ENCODE measurements at places on chromosomes 6 and 20.

DNA sequence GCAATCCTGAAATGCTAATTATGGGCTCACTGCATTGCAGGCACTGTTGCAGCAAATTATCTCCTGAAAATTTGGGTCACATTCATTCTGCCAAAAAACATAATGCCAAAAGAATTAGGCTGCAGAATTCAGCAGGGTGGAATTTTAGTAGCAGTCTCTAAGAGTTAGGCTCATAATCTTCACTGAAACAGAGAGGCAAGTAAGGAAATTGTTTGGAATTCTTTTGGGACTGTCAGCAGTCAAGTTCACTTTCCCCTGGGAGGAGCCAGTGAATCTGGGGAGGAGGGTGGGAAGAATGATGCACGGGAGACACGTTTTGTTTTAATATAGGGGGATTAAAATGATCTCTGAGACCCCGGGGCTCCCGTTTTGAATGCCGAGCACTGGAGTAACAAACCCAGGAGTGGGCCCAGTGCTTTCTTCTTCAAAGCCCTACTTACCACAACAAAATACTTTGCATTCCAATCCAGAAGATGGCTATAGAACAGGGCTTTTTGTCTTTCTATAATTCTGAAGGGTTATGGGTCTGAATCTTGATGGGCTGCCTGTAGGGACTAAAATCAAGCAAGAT, 44.7 kb downstream of the SOBP start:
- no peak for DNase-seq

- DNase-seq, result no peak
Measured at GRCh38 chr6:37673436-37673835, 24.2 kb downstream of the MDGA1 start.

DNA sequence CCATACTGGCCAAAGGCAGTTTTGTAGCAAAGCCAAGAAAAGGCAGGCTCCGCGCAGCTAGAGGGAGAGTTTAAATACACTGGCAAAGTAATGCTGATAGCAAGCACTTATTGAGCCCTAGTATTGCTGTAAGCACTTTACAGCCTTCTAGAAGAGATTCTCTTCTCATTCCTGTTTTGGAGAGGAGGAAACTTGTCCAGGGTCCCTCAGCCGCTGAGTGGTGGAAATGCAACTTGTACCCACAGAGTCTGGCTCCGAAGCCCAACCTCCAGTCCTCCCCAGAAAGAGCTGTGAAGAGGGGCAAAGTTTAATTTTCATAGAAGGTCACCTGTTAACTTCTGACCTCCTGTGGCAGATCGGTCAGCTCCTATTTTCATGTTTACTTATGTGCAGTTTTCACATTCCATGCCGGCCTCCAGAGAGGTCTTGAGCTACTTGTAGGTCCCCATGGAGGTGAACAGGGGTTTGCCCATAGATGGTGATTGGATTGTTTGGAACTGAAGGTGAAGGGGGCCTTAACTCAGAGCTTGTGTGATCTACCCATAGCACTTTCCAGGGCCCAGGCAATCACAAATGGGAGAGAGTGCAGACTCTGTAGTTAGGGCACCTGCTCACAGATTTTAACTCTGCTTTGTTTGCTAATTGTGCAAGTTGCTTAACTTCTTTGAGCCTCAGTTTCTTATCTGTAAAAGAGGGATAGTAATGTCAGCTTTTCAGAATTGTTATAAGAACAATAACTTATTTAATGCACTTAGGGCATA, 70.7 kb downstream of the LYRM2 start:
- no peak for DNase-seq

DNA sequence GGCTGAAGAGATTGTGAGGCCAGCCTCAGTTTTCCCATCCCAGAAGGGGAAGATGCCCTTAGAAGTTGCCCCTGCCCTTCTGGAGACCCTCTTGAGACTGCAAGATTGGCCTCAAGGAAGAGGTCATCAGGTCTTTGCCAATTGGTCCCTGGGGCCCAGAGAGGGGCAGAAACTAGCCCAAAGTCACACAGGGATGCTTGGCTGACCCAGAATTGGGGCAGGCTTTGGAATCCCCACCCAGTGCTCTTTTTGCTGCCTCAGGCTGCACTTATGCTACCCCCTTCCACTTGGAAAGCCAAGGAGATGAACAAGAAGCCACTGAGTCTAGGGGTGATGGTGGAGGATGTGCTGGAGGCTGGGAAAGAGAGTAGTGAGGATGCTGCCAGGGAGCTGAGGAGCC, 24.9 kb upstream of the FKBP1A start:
- no peak for DNase-seq

GRCh38 chr6:4506792-4507191, 269.4 kb upstream of the CDYL start:
- no peak for DNase-seq

- DNase-seq, result peak; percentile 32
Measured at GRCh38 chr6:131321589-131321988, 186.3 kb downstream of the AKAP7 start.

GRCh38 chr6:153140299-153140698, 9.2 kb upstream of the RGS17 start:
- no peak for DNase-seq

DNA sequence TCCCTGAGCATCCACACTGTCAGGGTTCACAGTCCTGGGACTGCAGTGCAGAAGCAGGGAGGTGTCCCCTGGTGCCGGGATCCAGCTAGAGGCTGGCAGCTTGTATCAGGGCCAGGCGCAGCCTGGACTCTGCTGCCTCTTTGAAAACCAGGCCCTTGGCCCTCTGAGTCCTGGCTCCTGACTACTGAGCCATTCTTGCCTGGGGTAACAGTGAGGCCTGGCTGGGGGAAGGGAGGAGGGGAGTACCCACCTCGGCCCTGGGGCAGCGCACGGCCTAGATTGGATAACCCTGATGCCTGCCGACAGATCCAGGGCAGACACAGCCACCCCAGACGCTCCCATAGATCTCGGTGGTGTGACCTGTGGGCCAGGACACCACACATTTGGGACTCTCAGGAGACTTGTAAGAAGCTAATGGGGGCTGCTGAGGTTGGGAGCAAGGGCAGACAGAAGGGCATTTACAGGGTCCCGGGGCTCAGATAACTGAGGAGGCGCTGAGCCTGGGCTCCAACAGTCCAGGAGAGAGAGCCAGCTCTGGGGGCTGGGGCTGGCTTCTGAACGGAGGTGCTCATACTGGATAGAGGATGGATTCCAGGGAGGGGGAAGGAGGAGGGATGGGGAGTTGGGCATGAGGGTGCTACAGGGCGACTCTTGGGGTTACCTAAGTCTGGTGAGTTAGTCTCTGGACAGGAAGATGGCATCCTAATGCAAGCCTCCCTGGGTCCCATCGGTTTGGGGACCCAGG, 30.5 kb downstream of the SPDEF start:
- DNase-seq, result no peak

DNA sequence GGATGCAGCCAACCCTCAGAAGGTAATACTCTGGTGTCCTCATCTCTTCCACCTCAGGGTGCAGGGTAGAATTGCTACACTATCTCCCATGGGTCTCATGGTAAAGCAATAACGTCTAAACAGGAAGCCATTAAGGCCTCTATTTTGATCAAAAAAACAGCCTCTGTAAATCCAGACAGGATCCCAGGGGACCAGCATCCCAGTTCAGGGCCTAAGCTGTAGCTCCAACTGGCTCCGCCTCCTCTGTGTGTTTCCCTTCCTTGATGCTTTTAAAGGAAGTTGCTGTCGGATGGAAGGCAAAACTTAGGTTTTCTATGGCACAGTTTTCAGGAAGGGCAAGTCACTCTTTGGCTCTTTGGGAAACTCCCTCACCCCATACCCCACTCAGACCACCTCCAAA, 222.0 kb downstream of the MAFB start:
- DNase-seq, result no peak

DNA sequence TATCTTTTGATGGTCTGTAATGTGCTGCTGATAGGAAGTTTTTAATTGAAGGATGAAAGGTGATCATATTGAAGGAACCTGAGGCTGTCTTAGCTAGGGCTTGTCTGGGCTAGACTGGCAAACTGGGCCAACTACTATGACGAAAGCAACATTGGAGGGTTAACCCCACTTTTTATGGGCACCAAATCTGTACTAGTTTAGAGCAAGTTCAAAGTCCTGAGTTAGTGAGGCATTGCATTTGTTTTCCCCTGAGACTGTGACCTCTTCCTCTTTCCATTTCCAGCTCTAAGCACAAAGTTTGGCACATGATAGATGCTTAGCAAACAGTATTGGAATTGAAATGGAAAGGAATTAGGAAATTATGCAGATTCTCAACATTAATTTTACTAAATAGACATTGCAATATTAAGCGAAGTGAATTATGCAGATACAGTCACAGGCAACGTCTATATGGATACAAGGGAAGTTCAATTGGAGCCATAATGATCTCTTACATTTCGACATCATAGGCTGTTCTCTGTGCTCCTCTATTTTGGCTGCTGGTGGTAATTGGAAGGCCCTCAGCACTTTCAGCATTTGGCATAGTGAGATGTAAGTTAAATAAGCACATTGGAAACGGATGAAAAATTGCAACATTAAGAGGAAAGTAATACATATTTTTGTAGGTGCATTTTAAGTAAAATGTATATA, 22.2 kb downstream of the CEP57L1 start:
- DNase-seq, result no peak

DNA sequence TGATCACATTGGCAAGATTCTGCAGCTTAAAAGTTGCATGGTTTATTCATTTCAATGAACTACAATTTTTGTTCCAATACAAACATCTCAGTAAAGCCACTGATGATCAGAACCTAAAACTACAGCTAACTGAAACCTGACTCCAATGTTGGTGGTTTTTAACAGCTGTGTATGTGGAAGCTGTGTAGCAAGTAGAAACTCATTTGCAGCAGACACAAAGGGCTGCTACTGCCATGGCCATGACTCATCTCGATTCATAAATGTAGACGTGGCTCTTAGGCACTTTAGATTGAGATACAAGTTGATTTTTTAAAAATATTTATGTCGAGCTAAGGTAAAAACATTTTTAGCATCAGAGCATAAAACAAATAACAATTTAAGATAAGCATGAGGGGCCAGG, 19.5 kb upstream of the MAP3K4 start:
- peak; percentile 85 for DNase-seq

DNA sequence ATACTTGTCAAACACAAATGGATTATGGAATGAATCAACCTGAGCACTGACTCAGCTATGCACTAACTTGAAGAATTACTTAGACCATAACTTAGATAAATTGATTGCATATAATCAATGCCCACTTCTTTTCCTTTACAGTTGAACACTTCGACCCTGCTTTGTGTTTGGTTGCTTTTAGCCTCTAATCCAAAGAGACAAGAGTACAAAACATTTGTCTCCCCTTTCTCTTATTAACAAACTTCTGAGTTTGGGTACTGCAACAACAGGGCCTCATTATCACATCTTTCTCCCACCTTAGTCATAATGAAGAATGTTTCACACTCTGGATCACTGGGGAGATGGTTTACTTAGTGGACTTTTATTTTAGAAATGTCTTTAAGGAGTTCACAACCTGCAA, 2.6 kb upstream of the TAAR6 start:
- no peak for DNase-seq

- DNase-seq, result no peak
Measured at GRCh38 chr20:35039146-35039545, 53.5 kb downstream of the TRPC4AP start.

DNA sequence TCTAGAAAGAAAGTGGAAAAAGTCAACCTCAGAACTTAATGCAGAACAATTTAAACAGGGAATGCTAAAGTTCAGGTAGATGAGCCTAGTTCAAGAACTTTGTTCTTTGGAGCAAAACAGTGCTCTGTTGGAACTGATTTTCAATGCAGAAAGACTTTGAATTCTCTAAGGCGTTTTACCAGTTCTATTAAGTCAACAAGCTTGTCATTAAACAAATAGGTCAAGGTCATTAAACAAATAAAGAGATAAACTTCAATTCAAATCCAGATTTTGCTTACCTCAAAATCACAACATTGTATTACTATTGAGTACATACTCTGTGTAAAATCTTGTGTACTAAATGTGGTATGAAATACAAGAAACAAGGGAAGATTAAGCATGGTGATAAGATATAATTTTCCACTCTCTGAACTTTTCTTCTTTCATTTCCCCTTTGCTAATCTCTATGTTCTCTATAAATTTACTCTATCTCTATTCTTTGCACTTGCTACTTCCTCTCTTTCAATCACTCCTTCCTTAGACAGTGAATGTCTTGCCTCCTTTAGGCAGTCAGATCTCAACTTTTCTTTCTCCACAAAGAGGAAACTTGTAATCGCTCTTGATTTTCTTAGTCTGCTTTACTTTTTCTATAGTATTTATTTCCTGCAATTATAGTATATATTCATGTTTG, 160.8 kb upstream of the KHDRBS2 start:
- DNase-seq, result no peak

GRCh38 chr6:15961635-15962448, 167.0 kb upstream of the MYLIP start:
- no peak for DNase-seq

DNA sequence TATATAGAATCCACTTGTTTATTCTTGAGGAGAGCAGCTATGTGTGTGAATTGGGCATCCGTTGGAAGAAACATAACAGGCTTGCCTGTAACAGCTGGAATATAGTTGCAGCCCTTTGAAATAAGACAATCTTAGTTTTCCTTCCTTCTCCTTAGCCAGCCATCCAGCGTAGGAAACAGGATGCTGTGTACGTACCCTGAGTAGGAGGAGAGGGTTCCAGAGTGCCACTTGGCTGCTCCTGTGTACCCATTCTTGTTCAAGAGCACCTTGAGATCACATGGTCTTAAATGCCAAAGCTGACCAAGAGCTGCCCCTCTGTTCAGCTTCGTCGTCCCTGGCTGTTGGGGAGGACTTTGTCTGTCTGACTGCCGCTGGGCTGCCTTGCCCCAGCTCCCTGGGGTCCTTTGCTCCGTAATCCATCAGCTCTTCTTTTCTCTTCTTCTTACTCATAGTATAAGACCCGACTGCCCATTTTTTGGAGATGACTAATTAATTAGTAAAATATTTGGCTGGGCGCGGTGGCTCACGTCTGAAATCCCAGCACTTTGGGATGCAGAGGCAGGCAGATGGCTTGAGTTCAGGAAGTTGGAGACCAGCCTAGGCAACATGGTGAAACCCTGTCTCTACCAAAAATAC, 49.0 kb downstream of the RREB1 start:
- DNase-seq, result peak; percentile 86

- no peak for DNase-seq
Measured at GRCh38 chr6:47147175-47147727, 105.1 kb upstream of the ADGRF1 start.

- DNase-seq, result no peak
Measured at GRCh38 chr6:168534265-168534664, 93.3 kb downstream of the SMOC2 start.

DNA sequence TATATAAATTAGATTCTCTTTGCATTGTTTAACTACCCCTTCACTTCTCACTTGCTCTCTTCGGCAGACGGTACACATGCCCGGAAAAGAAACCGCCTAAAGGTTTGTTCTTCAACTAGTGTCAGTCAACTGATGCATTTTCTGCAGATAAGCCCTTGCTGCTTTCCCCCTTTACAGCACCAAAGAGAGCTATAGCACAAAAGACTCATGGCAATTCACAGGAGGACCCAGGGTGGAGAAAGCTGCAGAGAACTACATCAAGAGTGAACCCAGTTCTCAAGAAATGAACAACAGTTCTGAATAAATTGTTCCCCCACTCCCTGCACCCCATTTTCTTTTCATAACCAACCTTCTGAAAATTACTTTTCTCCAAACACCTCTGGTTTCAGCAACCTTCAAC, 8.9 kb downstream of the CD164 start:
- no peak for DNase-seq

All from fibroblast of the aortic adventitia (primary cell).